ENCODE measurements at places on chromosomes 16 and 17.

- no peak for ATAC-seq
Measured at GRCh38 chr17:58605986-58606385, 85.9 kb downstream of the TEX14 start.

- no peak for ATAC-seq
Measured at GRCh38 chr16:28616636-28617035, 6.8 kb upstream of the SULT1A1 start.

DNA sequence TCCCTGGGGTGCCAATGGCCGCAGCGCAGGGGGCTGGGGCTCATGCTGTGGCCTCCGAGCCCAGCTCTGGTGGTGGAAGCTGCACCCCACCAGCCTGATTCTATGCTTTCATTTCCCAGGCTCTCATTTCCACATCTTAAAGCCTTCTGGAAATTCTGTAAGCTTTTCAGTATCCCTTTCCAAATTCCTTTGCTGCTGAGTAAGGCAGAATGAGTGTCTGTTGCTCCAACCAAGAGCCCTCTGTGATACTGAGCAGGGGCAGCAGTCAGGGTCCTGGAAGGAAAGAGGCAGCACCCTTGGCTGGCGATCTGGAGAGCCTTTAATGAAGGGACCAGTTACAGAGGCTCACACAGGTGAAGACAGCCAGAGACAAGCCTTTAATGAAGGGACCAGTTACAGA, 79.5 kb upstream of the FOXF1 start:
- no peak for ATAC-seq

GRCh38 chr17:351449-351738, 1.2 kb downstream of the RPH3AL start:
- no peak for ATAC-seq

GRCh38 chr17:79667121-79667715, 56.4 kb upstream of the RBFOX3 start:
- no peak for ATAC-seq

DNA sequence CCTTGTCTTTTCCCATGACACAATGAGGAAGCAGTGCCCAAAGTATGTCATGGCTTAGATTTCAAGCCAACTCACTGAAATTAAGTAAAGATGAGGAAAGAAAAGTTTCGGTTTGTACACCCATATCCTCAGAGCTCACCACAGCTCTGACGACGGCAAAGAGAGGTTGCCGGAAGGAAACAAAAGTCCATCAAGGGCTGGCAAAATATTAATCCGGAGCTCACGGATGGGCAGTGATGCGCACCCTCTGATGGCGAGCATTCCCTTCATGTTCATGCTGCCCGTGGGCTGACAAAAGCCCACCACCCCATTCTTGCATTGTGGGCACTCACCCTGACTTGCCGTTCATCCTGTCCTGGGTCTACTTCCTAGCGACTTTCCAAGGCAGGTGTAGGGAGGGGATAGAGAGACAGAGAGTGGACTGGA, 103.1 kb downstream of the SOX9 start:
- no peak for ATAC-seq

- no peak for ATAC-seq
Measured at GRCh38 chr17:65139101-65139764, 2.1 kb downstream of the RGS9 start.

- ATAC-seq, result no peak
Measured at GRCh38 chr16:69451166-69451565, 26.7 kb downstream of the CYB5B start.

GRCh38 chr17:2542456-2542855, 30.8 kb upstream of the METTL16 start:
- ATAC-seq, result no peak

- no peak for ATAC-seq
Measured at GRCh38 chr17:48148029-48148770, 40.6 kb downstream of the SNX11 start.

DNA sequence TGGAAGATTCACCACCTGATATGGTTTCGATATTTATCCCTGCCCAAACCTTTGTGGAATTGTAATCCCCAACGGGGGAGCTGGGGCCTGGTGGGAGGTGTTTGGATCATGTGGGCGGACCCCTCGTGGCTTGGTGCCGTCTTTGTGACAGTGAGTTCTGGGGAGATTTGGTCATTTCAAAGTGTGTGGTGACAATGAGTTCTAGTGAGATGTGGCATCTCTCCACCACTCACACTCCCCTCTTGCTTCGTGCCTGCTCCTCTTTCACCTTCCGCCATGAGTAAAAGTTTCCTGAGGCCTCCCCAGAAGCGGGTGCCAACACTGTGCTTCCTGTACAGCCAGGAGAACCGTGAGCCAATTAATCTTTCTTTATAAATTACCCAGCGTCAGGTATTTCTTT, 9.7 kb downstream of the CCDC57 start:
- ATAC-seq, result no peak
